G401 (cell line): ENCODE measurements at places on chromosomes 3 and 15.

DNA sequence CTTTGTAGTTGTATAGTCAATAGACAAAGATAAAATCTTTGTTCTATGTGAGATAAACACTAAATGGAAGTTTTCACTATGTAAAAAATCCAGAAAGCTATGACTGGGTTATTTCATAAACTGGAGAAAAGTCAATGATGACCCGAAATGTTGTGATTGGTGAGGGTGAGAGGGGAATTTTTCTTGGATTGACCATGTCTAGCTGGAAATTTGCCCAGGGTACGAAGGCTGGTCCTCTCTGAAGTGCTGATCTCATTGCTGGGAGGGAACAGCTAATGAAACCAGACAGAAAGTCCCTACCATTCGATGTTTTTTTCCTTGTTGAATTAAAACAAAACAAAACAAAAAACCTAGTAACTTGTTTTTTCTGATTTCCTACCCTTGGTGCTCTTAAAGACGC, 14.3 kb downstream of the TPRG1 start:
- DNase-seq, result no peak

- no peak for DNase-seq
These were observed 169.1 kb downstream of the CDIN1 start for GRCh38 chr15:36748366-36749115.

DNA sequence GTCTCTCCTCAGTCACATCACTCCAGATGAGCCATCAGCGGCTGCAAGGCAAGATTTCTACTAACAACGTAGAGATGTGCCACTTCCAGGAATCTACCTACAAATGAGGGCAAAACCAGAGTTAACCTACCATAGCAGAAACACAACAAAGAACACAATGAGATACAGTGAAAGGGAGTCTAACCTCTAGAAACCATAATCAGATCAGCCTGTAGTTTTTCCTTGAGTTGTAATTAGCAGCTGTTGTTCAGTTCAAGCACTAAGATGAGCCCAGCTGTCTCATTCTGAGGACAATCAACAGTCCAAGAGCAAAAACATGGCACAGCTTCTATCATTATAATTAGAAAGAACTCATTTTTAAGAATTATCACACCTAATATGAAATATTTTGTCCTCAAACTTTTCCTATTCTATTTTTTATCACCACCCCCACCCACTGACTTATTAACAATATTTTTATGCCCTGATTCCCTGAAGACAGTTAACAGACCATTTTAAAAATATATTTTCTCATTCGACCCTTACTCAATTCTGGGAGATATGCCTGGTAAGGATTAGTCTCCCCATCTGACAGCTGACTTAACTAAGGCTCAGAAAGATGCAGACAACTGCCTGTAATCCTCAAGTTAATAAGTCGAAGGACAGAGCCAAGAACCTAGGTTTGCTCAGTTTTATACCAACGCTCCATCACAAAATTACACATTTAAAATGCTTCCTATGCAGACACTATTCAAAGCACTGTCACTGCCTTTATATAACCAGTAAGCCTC, 50.1 kb downstream of the MAGI1 start:
- no peak for DNase-seq

GRCh38 chr3:38255627-38256026, 10.0 kb upstream of the SLC22A13 start:
- DNase-seq, result no peak

DNA sequence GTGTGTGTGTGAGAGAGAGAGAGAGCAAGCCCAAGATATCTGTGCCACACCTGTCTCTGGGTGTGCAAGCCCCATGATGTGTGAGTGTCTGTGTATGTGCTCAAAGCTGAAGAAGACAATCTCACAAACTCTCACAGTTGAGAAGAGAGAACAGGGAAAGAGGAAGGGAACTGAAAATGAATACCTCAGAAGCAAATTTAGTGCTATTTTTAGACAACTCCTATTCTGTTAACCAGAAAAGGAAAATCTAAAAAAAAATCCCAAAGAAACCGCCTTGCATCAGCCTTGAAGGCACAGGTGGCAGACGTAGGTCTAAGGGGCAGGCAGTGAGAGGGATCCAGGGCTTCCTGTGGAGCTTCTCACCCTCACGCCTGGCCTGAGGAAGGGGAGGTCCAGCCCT, 47.8 kb downstream of the ATP2B2 start:
- DNase-seq, result no peak

DNA sequence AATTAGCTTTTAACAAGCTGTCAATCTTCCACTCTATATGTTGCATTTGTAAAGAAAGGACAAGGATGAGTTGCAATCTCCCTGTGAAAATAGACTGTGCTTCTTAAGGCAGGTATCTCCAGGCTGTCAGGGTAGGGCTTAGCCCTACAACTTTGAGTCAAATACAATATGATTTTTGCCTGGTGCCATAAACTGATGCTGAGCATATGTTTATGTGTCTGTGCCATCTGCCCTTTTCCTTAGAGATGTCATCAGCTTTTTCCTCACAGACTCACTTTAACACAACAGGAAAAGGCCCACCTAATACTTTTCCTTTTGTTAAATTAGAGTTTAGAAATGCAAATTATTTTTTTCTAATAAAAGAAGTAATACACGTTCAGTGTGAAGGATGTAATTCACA, 548.3 kb downstream of the NLGN1 start:
- DNase-seq, result peak; percentile 85

GRCh38 chr15:65902373-65902772, 33.1 kb downstream of the RAB11A start:
- DNase-seq, result no peak

GRCh38 chr15:58362262-58362922, 69.4 kb upstream of the LIPC start:
- no peak for DNase-seq

DNA sequence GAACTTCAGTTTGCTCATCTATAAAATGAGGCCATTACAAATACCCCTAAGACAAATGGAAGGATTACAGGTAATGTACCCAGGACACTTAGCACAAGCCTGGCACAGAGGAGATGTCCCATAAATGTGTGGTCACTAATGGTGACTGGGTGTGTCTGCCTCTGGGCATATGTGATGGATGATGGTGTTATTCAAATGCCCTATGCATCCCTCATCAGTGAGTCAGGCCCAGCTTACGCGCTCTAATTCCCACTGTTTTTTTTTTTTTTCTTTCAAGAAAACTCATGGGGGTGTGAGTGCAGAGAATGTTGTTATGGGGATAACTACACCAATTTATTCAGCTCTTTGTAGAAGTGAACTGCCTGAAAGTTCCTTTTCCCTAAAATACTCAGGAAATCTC, 23.6 kb upstream of the KIF23 start:
- no peak for DNase-seq
